Muscle of back (tissue), 13 donors: ENCODE measurements at places on chromosomes 12 and 14. TPM values are rescaled to one million over a fixed set of nuclear protein-coding genes. Genes with fewer than 3 reads are reported as not detected.
A peak's percentile ranks its signal among the peaks of the same experiment; 100 is the strongest.

- no peak for DNase-seq
Measured at GRCh38 chr12:70466753-70467152, 100.7 kb downstream of the KCNMB4 start.

DNA sequence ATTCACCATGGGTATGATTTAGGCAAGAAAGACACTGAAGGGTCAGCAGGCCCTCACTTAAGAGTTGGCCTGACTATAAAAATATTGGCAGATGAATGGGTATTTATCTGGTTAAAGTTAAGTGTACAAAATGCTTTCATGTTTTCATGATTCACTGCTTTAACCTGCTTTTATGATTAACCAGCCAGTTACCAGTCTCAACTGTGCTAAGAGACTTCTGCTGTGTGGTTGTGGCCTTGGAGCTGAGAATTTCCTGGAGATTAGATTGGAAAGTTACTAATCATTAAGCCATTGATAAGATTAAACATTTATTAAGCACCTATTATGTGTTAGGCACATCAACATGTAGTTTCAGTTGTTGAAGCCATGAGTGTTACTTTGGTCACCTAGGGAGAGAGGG is 68.9 kb downstream of the RASSF8 start:
- no peak for DNase-seq

- no peak for DNase-seq
Measured at GRCh38 chr12:83261998-83262397, 575.3 kb downstream of the TMTC2 start.

DNA sequence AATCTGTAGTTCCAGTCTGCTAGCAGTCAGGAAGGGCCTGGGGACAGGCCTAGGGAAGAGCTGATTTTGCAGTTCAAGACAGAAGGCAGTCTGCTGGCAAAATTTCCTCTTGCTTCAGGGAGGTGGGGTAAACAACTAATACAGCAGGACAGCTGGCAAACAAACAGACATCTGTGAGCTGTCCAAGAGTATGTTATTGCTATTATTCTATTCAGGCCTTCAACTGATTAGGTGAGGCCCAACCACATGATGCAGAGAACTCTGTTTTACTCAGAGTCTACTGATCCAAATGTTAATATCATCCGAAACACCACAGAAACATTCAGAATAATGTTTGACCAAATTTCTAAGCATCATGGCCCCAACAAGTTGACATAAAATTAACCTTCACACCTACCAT is 161.0 kb upstream of the E2F7 start:
- no peak for DNase-seq

GRCh38 chr12:129570796-129571400 is 332.9 kb downstream of the TMEM132D start:
- no peak for DNase-seq

GRCh38 chr12:110563702-110564470 is 19.2 kb downstream of the PPTC7 start:
- DNase-seq, result no peak

GRCh38 chr14:105169776-105170655 is 1.4 kb upstream of the JAG2 start:
- DNase-seq, result no peak

DNA sequence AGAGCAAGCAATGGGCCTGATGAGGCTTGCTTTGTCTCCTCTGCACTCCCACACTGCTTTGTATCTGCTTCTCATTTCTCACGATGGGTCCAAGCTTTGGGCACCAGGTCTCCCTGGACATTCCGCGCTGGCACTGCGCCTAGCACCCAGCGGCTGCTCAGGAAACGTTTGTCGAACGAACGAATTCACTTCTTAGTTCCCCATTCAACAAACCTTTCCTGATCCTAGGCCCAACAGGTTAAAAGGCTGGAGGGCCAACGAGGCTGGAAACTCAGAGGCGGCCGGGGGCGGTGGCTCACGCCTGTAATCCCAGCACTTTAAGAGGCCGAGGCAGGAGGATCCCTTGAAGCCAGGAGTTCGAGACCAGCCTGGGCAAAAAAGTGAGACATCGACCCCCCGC is 1.0 kb upstream of the GLRX5 start:
- peak; percentile 52 for DNase-seq

GRCh38 chr14:78951602-78952001 is 781.4 kb downstream of the NRXN3 start:
- DNase-seq, result no peak

- no peak for DNase-seq
Measured at GRCh38 chr12:83575326-83575725, 888.6 kb downstream of the TMTC2 start.

- DNase-seq, result no peak
Measured at GRCh38 chr12:50562520-50563433, 58.0 kb downstream of the DIP2B start.

GRCh38 chr14:98963610-98964009 is 308.4 kb downstream of the BCL11B start:
- DNase-seq, result no peak

DNA sequence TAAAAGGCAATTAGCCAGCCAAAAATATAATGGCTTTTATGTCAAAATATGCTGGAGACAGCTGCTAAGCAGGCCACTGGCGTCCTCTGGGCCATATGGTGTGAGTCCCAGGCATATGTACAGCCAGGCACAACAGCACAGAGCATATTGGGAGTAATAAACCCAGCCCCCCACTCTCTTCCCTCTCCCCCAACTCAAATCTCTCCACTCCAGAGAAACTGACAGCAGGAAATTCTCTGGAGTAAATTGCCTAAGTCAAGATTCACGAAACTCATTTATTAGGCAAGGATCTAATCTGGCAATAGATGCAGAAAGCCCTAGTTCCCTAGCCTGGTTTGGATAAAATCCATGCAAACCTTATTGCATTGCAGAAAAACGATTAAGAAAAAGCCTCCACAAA is 147.9 kb upstream of the SEL1L start:
- peak; percentile 78 for DNase-seq

DNA sequence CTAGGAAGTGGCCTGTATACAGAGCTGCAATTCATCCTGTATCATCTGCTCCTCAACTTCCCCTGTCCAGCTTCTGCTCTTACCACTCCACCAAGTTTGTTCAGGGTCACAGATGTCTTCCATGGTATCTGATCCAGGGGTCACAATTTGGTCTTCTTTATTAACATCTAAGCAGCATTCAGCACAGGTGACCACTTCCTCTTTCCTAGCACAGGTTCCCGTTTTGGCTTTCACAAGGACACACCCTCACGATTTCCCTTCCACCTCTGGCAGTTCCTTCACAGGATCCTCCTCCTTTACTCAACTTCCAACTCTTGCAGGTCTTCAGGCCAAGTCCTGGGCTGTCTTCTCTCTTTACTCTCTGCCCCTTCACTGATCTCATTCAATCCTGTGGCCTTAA is 93.6 kb downstream of the TTC7B start:
- no peak for DNase-seq

GRCh38 chr14:69554500-69554899 is 20.2 kb downstream of the CCDC177 start:
- no peak for DNase-seq

DNA sequence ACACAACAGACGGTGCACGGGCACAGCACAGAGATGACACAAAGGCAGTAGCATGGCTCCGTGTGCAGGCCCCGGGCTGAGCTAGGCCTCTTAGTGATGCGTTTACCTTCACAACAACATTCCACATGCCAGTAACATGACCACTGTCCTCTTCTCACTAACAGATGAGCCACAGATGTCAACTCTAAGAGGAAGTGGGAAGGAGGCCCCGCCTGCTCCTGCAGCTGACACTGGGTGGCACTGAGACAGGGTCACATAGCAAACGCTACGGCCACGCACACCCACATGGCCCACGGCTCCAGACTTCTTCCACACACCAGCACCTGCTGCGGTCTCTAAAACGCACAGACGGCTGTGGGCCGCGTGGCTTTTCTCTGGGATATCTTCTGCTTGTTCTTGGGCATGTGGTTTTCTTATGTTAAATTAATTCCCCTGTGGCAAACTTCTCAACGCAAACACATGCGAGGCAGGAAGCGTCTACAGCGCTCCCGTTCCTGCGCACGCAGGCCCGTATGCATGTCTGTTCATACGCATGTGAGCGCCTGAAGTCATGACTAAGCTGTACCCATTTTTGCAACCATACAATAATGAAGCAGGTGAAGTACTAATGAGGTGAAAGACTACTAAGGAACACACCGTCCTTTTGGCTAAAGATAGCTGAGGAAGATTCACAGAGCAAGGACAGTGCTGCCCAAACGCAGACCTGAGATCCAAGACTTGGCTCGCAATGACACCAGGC is 26.8 kb downstream of the AMN start:
- peak; percentile 63 for DNase-seq

DNA sequence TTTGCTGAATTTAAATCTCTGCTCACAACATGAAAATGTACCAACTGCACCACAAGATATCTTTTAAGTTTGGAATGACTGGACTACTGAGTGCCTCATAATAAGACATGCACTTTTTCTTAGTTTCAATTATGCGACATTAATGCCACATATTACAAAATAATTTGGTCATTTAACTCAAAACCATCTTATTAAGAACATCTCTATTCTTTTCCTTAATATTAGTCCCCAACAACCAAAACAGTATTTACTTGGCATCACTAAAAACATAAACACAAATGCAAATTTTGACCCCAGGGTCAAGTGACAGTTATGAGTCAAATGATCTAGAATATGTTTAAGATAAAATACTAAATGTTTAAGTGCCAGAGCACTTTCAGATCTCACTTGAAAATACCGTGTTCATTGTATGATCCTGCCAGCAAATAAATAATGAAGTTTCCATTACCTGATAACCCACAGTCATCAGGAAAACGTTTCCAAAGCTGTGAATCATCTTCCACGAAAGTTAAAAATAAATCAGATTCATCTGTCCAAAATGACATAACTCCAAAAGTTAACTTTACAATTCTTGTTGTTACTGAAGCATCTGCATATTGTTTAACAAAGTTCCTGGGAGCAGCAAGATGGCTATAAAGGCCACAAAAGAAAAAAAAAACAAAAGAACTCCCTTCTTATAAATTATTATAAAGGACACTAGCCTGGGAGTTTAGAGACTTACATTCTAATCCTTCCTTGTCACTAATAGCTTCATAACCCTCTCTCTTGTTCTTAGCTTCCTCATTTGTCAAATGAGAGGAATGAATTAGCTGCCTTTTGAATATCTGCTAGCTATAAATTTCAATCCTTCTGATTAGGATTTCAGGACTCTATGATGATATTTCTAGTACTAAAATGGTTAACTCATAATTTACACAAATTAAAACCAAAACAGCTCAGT is 30.5 kb upstream of the AP4S1 start:
- peak; percentile 55 for DNase-seq

DNA sequence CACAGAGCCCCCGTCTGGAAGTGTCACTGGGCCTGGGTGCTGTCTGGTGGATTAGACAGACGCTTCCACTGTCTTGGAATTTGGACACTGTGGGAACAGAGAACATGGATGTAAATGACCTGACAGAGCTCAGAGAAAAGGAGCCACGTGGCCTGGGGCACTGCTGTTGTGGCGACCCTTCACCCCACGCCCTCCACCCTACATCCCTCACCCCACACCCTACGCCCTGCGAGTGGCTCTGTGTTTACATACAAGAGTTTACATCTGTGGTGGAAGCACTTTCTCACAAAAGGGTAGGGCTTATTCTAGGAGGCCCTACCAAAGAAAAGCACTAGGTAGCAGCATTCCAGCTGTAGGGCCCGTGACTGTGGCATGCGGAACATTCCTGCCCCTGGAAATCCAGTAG is 47.7 kb downstream of the B4GALNT3 start:
- DNase-seq, result no peak

DNA sequence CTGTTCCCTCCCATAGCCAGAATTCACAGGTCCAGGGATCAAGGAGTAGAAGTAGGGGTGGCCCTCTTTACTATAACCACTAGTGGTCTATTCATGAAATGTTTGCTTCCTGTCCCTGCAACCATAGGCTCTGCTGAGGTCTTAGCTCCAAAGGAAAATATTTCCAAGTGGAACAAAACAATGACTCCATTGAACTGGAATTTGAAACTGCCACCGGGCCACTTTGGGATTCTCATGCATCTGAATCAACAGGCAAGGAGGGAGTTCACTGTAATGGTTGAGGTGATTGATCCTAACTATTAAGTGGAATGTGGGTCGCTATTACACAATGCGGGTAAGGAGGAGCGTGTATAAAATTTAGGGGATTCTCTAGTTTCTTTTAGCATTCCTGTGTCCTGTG is 197.0 kb downstream of the ETNK1 start:
- DNase-seq, result no peak

DNA sequence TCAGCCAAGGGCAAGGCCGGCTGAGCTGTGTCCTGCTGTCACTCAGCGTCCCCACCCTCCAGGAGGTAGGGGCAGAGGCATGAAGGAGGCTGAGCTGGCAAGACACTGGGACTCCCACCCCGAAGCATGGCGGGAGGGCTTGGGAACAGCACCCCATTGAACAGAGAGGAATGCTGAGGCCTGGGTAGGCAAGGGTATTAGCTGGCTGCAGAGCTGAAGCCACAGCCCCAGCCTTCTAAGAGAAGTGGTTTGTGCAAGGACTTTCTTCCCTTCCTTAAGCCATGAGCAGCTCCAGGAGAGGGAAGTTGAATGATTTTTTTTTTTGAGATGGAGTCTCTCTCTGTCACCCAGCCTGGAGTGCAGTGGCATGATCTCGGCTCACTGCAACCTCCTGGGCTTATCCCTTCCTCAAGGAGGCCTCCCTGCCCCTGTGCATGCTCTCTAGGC is 6.6 kb upstream of the CFAP73 start:
- DNase-seq, result no peak

GRCh38 chr12:113030875-113031525 is 25.5 kb upstream of the DTX1 start:
- DNase-seq, result peak; percentile 27

DNA sequence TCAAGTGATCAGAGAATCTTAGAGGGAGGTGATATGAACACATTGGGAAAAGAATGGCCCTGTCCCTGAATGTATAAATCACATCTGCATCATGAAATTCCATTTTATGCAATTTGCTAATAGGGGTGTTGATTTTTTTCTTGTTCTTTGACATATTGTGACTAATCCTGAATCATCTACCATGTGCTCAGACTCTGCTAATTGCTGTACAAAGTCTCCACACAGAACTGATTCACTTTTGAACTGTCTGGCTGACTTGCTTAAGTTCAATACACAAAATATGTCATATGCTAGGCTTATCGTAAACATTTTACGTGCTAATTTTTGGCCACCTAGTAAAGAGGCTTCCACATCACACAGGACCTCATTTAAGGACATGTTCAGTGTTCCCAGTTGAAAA is 2.6 kb downstream of the TMEM132D start:
- no peak for DNase-seq

ATP6V1D gene
- 80.0 TPM for polyA plus RNA-seq

ART4 gene
- 0.19 TPM for polyA plus RNA-seq

DLGAP5 gene
- 16.0 TPM for polyA plus RNA-seq

ZBTB25 gene
- 7.5 TPM for polyA plus RNA-seq

DEPDC4 gene
- 2.0 TPM for polyA plus RNA-seq

INHBC gene
- polyA plus RNA-seq, result 0.17 TPM

ADAM21 gene
- 0.32 TPM for polyA plus RNA-seq

HSPA2 gene
- polyA plus RNA-seq, result 4.1 TPM

RAB15 gene
- polyA plus RNA-seq, result 32.9 TPM

CCDC60 gene
- polyA plus RNA-seq, result not detected

STON2 gene
- 10.0 TPM for polyA plus RNA-seq

UBC gene
- 770 TPM for polyA plus RNA-seq

TMEM179 gene
- 0.75 TPM for polyA plus RNA-seq

MYF6 gene
- 76.6 TPM for polyA plus RNA-seq

LMNTD1 gene
- polyA plus RNA-seq, result 0.60 TPM

PTPRR gene
- polyA plus RNA-seq, result 1.2 TPM

PLEK2 gene
- polyA plus RNA-seq, result 2.8 TPM

SMIM41 gene
- not detected for polyA plus RNA-seq
